ENCODE measurements at places on chromosomes 5 and 9.

DNA sequence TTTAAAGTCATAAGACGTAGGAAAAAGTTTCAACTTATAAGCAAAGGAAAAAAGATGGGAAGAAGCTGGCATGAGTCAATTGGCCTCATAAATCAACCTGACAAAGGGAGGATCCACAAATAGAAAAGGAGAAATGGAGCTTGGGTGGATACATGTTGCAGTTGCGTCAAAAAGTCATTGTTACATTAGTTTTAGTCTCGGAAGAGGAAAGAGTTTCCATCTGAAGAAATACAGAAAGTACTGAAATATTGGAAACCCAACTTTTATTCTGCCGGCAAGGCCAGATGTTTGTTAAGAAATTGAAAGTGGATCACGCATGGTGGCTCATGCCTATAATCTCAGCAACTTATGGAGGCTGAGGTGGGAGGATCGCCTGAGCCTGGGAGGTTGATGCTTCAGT, 11.3 kb upstream of the TIMD4 start:
- no peak for DNase-seq

DNA sequence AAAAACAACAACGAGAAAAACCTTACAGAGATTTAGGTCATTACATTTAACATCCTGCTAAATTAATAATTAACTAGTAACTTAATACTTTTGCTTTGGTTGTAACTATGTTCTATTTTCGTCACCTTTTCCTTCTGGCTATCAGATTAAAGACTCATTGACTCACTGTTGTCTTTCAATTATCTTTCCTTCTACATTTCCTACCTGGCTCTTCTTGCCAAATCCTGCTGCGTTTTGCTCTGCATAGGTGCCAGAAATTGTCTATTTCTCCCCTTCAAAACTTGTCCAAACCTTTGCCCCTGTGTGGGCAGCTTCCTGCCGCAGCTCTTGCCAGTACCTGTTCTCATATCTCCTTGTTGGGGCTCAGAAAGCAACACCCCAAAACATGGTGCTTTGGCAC, 235.5 kb upstream of the ZNF608 start:
- no peak for DNase-seq

DNA sequence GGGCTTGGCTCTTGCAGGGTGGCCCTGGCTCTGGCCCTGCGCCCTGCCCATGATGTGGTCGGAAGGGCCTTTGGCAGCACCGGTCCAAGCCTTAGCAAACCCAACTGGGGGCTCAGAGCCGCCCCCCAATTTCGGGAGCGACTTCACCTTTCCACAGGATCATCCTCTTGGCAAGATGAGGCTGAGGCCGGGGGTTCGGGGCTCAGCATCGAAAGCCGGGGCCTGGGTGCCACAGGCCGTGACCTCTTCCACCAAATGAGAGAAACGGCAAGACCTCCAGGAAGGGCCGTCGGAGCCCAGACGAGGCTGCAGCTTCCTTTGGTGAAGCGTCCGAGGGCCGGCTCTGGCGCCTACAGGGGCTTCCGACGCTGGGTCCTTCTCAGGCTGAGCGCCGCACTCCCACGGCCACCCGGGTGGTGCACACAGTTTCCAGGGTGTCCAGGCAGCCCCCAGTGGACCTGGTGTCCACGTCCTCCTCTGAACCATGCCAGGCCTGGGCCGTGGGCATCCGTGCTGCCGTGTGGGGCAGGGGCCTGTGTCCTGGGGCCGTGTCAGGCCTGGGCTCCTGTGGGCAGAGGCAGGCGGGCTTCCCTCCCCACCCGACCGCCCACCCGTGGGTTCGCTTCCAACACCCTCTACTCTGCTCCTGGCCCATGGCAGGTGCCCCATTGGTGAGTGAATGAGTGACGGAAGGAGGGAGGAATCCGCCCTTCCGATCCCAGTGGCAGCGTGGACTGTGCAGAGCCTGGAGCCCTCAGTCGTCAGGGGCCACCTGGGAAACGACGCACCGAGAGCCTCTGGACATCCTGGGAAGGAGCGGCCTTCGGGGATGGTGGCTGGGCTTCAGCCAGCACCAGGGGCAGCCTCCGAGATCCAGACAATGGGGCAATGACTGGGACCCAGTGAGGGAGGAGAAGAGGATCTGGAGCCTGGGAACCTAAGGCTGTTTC, 5.2 kb upstream of the AGPAT2 start:
- no peak for DNase-seq

DNA sequence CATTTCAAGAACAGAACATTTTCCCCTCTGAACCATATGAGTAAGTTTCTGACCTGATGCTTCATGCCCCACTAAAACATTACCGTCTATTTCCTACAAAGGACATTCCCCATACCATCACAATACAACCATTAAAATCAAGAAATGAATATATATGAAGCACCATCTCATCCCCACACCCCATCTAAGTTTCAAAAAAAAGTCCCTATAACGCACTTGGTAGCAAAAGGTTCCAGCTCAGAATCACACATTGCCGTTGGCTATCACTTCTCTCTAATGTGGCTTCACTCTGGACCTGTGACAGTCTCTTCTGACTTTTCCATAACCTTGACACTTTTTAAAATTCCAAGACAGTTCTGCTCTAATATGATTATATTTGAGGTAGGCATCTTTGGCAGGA, 5.9 kb downstream of the EMB start:
- DNase-seq, result no peak

- DNase-seq, result peak; percentile 77
Measured at GRCh38 chr5:17289681-17290539, 72.5 kb downstream of the BASP1 start.

DNA sequence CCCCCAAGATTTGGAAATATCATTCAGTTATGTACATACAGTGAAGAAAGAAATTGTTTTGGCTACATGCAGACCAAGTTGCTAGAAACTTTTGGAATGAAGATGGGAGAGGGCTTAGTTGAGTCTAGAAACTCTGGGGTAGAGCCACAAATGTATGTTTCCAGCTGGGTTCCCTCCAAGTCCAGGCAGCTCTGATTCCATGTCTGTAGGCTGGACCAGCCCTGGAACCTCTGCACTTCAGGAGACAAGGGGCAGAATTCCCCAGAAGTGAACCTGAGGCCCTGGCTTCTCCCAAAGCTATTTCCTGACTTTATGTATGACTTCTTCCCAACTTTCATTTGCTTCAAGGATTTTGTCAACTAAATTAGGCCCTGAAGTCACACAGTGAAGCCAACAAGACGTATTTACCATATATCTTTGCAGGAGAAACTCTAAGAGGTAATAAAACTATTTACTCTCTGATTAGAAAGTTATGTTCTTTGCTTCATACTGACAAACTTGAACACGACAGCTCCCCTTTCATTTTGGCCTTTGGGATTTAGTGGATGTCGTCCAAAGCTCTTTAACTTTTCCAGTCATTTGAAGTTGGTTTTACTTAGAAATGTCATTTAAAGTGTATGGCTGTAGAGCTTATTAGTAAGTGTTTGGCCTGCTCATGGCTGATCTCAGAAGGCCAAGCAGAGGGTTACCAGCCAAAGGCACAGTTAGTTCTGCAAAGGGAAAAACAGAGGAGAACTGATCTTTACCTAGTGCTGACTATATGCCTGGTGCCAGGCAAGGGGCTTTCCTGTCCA, 152.0 kb upstream of the SLC28A3 start:
- DNase-seq, result no peak

All from fibroblast of skin of right biceps (primary cell).